ENCODE measurements at places on chromosomes 5 and 9. TPM values are rescaled to one million over a fixed set of nuclear protein-coding genes. Genes with fewer than 3 reads are reported as not detected.

DNA sequence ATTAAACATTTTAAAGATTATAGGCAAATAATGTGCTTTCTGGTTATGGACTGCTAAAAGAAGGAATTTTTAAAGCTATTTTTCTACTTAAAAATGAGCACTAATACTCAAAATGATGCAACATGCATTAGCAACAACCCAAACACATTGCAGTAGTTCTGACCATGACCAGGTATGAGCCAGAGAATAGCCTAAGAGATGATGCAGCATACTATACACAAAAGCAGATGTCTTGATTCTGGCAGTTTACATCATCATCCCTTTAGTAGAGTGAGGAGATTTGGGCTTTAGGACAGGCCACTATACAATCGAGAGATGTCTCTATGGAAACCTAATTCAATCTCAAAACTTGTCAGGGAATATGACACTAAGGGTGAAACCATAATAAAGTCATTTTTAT lies 307.1 kb downstream of the PRR16 start:
- no peak for DNase-seq

- no peak for DNase-seq
Measured at GRCh38 chr9:106880081-106880480, 17.1 kb downstream of the ZNF462 start.

DNA sequence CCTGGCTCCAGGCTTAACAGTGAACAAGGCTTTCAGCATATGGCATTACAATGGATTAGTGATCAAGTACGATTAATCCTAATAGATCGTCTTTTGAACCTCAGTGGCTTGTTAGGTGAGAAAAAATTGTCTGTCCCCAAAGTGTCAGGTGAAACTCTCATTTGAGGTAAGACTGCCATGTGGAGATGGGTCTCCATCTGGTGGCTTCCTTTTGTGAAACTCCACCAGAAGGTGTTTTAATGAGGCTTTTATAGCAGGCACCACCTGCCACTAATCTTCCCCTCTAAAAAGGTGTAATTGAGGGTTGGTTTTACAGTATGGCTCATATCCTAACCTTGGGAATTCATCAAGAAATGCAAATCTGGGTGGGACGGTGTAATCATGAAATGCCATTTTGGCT lies 471.1 kb upstream of the MPDZ start:
- no peak for DNase-seq

GRCh38 chr9:105457560-105458294 lies 9.9 kb downstream of the FSD1L start:
- DNase-seq: no peak

DNA sequence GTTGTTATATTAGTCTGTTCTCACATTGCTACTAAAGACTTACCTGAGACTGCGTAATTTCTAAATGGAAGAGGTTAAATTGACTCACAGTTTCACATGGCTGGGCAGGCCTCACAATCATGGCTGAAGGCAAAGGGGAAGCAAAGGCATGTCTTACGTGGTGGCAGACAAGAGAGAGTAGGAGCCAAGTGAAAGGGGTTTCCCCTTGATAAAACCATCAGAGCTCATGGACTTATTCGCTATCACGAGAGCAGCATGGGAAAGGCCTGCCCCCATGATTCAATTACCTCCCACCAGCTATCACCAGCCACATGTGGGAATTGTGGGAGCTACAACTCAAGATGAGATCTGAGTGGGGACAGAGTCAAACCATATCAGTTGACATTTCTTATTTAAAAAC lies 374.5 kb upstream of the RORB start:
- no peak for DNase-seq

DNA sequence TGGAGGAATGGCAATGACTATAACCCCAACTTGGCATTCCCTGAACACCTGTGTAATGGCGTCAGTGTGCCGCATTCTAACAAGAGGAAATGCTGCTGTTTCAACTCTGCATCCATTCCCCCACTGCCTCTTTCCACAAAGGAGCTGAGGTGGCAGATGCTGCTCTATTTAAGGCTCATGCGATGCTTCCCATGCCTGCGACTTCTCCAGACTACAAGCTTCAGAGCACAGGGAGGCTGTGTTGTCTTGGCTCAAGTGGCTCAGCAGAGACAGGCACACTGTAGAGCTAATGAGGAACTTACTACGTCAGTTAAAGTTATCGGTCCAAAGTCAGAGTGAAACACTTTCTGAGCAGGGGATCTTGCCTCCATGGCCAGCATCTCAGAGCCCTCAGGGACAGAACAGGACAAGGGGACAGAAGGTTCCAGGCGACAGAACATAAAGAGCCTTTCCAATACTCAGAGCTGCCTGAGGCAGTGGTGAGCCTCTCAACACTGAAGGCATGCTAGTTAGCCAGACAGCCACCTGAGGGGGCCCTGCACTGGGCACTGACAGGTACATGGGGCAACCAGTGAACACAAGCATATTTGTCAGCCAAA lies 21.8 kb downstream of the TNIP1 start:
- DNase-seq: no peak

DNA sequence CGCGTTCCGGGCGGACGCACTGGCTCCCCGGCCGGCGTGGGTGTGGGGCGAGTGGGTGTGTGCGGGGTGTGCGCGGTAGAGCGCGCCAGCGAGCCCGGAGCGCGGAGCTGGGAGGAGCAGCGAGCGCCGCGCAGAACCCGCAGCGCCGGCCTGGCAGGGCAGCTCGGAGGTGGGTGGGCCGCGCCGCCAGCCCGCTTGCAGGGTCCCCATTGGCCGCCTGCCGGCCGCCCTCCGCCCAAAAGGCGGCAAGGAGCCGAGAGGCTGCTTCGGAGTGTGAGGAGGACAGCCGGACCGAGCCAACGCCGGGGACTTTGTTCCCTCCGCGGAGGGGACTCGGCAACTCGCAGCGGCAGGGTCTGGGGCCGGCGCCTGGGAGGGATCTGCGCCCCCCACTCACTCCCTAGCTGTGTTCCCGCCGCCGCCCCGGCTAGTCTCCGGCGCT lies at the start of gene DAPK1:
DAPK1 (plus strand) TSS at position 264 of the 442 bp plus-strand sequence. CDS start 1,211 bp downstream, outside the sequence.
- DNase-seq: peak; percentile 77

The PPP3R2 gene
- not detected for polyA plus RNA-seq

GRCh38 chr5:79878721-79879336 lies 112.2 kb downstream of the MTX3 start:
- DNase-seq: no peak

DNA sequence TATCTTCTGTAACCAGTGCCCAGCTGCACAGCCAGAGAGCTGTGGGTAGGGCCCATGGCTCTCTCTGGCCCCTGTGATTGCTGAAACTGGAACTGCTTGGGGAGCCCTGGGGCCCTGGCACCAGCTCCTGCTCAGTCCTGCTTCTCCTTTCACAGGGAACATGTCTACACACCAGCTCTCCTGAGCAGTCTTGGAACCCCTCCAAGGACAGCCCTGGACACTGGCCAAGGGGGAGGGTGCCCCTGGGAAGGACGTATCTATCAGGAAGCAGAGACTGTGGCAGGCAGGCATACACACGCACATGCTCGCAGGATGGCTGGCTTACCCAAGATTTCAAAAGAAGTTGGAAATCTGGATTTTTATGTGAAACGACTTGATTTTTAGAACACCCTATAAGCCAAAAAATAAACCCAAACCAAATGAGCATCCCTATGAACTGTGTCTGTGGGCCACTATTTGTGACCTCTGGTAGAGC lies 8.8 kb upstream of the TRAF1 start:
- DNase-seq: peak; percentile 91

GRCh38 chr9:108052431-108053080 lies 563.0 kb upstream of the KLF4 start:
- no peak for DNase-seq

The CCDC183 gene
- polyA plus RNA-seq: 2.1 TPM

The IFNW1 gene
- not detected for polyA plus RNA-seq

The PTGS1 gene
- 4.3 TPM for polyA plus RNA-seq

DNA sequence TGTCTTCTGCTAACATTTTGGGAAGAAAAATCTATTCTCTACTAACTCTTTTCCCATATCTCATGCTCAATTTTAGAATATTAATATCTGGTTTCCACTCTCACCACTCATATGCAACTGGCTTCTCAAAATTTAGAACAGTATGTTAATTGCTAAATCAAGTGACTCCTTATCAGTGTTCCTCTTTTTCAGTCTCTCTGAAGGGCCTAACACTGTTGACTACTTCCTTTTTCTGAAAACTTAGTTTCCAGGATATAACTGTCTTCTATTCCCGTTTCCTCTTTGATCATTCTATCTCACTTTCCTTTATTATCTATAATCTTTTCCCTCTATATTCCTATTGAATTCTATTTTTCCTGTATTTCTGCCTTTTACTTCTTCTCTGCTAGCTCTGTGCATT lies 1717.2 kb upstream of the C9orf72 start:
- no peak for DNase-seq

The MOB3B gene
- polyA plus RNA-seq: 2.5 TPM

DNA sequence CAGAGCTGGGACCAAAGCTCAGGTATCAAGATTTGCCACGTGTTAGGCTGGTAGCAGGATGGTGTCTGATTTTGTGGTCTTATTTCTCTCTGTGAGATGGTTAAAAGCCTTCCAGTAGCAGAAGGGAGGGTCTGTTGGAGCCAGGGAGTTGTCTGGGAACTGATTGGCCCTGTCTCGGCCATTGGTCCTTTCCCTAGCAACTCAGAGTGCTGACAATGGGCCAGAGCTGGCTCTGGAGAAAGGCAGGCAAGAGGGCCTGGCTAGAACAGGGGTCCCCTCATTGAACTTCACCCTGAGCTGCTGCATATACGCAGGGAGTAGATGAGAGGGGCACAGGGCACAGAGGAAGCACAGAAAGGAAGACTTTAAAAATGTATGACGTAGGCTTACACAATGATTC lies 92.8 kb downstream of the PSD2 start:
- DNase-seq: no peak

The DRD1 gene
- not detected for polyA plus RNA-seq

DNA sequence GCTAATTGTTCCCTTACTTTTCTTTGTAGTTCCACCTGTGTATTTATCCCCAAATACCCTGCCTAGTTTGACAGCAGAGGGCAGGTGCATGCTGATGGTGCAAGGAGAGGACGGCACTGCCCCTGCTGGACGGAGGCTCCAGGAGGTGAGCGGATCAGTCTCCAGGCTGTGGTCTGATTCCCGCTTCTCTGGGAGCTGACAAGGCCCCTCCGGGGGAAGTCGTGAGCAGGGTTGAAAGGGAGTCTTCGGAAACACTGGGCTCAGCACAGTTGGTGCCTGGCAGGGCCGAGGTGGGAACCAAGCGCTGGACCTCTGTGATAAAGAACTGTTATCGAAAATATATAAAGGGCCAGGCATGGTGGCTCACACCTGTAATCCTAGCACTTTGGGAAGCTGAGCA lies 52.9 kb downstream of the RASGEF1C start:
- DNase-seq: no peak

DNA sequence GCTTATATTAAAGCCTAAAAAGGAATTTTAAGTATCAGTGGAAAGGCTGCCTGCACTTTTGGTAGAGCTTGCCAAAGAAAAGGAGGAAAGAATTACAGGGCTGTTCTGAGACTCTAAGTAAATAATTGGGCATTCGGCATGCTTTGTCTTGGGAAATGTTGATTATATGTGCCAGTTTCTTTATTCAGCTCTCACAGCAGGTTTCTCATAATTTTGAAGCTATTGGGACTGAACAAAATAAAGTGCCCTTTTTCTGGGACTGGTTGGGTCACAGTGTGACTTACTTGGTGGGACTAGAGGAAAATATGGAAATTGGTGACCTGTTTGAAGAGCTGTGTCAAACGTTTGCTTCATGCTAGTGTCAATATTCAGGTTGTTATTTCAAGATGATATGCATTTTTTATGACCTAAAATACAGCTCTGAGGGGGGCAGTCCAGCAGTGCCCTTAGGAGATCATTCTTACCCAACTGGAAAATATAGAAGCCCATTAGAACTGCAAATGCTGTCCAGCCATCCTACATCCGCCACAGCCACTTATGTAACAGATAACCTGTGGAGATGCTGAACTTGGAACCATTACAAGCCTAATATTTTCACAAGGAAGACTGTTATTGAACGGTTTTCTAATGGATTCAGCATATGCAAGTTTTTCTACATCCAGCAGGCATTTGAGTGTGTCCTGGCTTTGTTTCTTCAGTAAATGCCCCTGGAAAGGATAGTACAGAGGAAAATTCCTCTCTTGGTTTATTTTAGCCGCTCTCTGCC lies 122.4 kb downstream of the SNCAIP start:
- DNase-seq: peak; percentile 26
